Stimulated activated CD8-positive, alpha-beta memory T cell treated with anti-CD3 and anti-CD28 coated beads, Interleukin-4, amount 100 ng/mL, for 24 hours (primary cell): ENCODE measurements at places on chromosomes 3 and 15.

DNA sequence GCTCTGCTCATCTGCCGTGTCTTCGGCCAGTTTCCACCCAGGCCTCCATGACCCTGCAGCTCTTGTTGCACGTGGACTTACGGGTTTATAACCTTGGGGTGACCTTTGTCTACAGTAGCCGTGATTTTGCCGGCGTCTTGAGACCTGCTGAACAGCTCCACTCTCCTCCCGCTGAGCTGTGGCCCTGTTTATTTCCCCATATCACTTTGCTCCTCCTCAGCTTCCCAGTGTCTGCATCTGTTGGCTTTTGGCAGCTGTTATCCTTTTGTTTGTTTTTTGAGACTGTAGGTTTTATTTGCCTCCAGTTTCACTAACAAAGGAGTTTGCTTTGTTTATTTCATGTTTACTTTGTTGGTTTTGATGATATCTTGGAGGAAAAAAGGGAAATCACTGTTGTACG, 29.3 kb upstream of the SLC28A1 start:
- no peak for DNase-seq

- no peak for DNase-seq
Measured at GRCh38 chr3:89494734-89495133, 387.3 kb downstream of the EPHA3 start.

- no peak for DNase-seq
Measured at GRCh38 chr15:52352086-52352485, 56.5 kb upstream of the MYO5C start.

DNA sequence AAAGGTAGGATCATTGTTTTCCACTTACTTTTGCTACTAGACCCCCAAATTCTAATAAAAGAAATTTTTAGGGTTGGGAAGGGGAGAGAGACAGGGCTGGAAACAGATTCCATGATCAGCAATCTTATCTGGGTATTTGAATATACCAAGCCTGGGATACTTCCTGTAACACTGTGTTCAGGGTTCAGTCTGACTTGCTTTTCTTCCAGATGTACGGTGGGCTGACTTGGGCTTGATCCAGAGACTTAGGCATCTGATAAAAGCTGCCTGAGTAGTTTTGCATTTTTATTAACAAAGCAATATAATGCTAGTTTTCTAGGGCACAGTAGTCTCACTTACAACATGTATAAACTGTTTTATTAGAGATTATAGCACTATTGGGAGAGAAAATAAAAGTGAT, 49.2 kb downstream of the KCNMB2 start:
- DNase-seq, result no peak

DNA sequence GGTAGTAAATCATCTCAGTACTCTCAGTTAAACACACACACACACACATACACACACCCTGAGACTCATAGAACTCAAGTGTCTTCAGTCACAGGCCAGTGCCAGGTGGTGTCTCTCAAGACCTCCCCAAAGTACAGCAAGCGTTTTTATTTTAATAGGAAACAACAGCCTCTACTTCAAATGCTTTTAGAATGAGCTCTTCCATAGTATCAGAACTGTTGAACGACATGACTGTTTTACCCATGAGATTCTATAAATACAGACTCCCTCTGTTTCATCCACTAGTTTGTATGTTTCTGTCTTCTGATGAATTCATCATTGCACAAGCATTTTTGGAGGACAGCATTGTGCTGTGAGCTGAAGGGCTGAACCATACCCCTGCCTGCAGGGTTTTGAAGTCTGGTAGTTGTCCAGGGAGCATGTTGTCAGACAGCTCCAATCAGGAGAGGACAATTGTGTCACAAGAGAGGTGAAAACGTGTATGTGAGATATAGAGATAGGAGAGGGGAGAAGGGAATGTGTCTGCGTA, 201.0 kb upstream of the BCL6 start:
- no peak for DNase-seq
